Fibroblast of skin of right biceps (primary cell): ENCODE measurements at places on chromosomes 13 and 19.

- DNase-seq, result no peak
Observed at GRCh38 chr13:87235621-87236020, 435.6 kb upstream of the SLITRK5 start.

DNA sequence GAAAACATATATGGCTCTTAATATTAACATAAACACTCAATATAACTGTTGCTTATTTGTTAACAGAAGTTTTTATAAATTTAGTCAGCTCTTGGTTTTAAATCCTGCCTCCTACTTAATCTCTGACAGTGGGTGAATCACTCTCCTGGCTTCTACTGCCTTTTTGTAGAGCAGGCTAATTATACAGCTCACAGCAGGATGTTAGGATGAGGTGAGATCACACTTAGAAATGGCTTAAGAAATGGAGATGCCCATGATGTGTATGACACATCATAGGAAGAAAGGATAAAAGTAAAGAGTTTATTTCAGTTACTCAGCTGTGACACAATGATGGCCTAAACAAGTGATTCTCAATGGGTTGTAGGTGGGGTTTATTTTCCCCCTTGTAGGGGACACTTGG lies 345.6 kb downstream of the SPRY2 start:
- DNase-seq, result peak; percentile 86

- no peak for DNase-seq
Observed at GRCh38 chr19:7619671-7620441, 9.5 kb downstream of the XAB2 start.

GRCh38 chr19:48061401-48062344 lies 17.8 kb upstream of the CABP5 start:
- no peak for DNase-seq
